ENCODE measurements at places on chromosomes 12 and 14.

GRCh38 chr12:88327276-88327675 is 185.2 kb downstream of the TMTC3 start:
- no peak for DNase-seq

DNA sequence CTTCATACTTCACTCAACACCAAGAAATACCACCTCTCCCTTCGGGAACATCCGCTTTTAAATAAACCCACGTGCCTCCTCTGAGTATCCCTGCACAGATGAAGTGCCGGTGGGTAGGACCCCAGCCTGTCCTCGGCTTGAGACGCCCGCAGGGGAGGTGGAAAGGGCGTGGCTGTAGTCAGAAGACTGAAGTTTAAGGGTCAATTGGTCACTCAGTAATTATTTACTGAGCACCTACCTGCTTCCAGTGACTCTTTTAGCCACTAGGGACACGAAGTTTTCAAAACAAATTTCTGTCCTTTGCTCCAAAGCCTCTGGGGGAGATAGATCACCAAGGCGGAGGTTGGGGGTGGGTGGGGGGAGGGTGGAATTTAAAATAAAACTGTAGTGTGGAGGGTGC is 309.4 kb downstream of the VRK1 start:
- no peak for DNase-seq

DNA sequence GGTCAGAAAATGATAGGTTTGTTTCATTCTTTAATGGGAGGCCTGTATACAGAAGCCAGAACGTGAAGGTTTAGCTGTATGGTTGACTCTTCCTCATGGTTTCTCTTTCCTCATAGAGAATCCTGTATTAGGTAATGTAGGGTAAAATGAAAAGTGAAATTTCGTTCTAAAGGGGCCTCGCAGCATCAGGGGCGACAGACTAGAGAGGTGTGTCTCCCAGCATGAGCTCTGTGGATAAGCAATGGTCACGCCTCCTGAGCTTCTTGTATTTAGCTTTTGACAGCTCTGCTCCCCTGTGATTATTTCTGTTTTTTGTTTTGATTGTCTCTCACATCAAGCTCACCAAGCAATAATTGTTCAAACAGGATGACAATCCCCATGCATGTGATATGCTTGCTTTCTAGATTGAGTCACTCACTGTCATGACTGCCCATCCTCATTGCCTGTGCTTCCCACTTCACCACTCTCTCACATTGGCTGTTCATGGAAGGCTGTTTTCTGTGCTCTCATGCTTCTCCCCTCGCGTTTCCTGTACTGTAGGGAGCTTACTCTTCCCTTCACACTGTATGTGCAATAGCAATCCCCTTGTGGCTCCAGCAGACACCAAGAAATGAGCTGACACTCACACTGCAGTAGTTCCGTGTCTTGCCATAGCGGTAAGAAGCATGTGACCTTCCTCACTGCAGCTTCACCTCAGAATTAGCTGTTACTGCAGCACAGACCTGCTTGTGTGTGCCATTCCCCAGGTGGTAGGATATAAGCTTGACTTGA is 44.0 kb downstream of the RAD52 start:
- DNase-seq, result no peak

- DNase-seq, result no peak
Observed at GRCh38 chr14:104149617-104150135, 11.3 kb downstream of the KIF26A start.

DNA sequence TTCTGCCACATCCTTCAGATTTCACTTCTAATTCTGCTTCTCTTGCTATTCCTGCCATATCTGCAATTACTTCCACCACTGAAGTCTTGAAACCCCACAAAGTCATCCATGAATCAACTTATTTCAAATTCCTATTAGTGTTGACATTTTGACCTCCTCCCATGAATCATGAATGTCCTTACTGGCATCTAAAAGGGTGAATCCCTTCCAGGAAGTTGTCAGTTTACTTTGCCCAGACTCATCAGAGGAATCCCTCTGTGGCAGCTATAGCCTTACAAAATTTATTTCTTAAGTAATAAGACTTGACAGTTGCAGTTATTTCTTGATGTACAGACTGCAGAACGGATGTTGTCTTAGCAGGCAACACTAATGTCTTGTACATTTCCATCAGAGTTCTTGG is 162.9 kb downstream of the PCNX1 start:
- no peak for DNase-seq

DNA sequence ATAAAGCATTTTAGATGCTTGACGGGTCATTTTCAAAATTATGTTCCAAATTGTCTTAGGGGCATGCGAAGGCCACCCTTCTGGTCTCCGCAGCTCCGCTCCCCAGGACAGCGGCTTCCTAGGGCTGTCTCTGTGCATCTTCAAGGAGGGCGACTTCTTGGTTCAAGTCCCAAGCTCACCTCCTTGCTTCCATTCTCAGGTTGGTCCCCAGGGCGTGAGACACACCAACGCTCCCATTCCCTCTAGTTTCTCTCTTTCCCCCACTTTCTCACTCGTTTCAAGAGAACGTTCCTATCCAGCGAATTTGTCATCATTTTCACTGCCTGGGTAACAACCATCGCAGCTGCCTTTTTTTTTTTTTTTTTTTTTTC is 109.4 kb upstream of the CCND2 start:
- no peak for DNase-seq

DNA sequence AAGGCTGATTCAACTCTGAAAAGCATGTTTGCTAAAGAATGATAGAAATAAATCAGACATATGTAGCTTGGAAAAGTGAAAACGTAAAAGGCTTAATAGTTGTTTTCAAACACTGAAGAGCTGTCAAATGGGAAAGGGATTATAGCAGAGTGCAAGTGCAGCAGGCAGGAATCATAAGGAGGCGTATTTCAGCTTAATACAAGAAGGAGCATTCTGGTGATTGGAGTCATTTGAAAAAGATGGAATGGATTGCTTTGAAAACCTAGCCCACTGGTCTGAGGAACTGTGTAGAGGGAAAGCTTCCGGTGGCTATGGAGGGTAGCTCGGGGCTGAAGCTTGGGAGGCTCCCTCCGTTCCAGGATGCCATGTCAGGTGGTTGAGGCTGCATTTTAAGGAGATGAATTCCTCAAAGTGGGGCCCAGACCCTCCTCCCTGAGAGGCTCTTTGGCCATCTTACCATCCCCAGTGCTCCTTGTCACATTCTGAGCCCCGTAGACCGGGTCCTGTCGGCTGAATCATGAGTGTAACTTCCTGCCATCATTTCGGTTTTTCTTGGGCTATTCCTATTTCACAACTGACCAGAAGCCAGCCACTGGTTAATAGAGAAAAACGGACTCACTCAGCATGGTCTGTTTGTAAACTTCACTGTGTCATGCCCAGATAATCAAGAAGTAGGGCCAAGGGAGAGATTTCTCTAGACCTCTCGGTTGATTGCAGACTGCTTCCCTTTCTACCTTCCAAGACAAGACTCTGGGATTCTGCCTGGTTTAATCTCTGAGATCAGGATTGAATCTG is 6.5 kb downstream of the WNT5B start:
- DNase-seq, result no peak

DNA sequence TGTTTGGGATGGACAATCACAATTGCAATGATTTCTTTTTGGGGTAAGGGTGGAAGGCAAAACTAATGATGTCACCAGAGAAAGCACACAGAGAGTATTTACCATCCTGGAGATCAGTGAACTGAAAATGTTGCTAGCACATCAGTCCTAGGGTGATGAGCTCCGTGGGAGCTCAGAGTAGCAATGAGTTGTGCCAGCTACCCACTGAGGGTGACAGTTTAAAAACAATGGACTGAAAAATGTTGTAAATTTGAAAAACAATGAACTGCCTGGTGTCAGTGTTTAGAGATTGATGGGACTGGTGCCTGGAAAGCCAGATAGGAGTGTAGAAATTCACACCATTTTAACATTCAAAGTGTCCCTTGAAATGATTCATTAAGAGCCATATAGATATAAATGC is 198.5 kb downstream of the ATP23 start:
- no peak for DNase-seq

- DNase-seq, result no peak
Observed at GRCh38 chr12:49000346-49000745, 1.2 kb upstream of the DDN start.

DNA sequence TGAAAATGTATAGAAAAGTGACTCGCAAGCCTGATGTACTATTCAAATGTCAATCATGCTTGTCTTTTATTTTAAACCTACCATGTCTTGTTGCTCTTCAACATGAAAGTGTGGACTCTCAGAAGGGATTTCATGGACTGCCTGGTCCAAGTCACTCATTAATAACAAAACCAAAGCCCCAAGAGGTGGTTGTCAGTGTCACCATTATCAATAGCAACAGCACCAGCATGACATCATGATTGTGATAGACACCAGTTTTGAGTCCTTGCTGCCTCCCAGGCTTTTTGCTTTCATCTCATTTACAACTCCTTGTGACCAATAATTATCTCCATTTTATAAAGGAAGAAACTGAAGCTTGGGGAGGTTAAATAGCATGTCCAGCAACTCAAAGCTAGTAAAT is 112.0 kb upstream of the TMPO start:
- DNase-seq, result no peak

DNA sequence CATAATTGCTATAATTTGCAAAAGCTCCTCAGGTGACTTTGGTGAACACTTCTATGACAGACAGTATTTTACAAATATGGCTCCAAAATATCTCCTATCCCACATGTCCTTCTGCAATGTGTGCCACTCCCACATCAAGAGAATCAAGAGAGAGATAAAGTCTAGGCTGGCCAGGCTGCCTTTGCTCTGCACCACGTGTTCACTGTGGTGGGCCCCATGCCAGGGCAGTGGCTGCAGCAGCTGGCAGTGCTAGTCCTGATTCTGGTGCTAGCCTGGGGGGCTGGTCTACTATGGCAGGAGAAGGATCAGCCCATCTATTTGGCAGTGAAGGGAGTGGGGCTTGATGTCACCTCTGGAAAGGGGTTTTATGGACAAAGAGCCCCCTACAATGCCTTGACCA is 86.3 kb downstream of the DRAM1 start:
- no peak for DNase-seq

GRCh38 chr12:77189901-77190416 is 124.6 kb upstream of the E2F7 start:
- no peak for DNase-seq

GRCh38 chr12:109160433-109160832 is 44.0 kb downstream of the ACACB start:
- DNase-seq, result no peak

DNA sequence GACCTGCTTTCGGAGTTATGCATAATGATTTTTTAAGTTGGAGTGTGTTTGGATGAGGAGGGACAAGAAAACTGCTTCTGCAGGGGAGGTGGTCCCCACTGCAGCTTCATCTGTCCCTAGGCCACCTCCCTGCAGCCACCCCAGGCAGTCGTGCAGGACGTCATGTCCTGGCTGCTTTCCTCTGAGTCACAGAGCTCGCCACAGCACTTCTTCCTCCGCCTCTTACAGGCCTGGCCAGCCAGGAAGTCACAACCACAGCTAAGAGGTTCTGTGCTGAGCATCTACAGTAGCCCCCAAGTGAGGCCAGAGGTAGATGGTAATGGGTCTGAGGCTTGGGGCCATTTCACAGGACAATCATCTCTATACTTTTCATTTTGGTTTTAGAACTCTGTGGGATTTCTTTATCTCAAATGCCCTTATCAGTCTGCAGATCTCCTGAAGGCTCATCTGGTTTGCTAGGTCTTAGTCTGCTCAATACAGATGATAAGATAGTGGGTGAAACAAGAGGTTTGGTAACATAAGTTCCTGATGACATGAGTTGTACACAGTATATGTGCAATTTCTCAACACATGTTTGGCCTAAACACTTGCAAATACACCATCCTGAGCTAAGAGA is 106.4 kb downstream of the ARF6 start:
- peak; percentile 54 for DNase-seq

DNA sequence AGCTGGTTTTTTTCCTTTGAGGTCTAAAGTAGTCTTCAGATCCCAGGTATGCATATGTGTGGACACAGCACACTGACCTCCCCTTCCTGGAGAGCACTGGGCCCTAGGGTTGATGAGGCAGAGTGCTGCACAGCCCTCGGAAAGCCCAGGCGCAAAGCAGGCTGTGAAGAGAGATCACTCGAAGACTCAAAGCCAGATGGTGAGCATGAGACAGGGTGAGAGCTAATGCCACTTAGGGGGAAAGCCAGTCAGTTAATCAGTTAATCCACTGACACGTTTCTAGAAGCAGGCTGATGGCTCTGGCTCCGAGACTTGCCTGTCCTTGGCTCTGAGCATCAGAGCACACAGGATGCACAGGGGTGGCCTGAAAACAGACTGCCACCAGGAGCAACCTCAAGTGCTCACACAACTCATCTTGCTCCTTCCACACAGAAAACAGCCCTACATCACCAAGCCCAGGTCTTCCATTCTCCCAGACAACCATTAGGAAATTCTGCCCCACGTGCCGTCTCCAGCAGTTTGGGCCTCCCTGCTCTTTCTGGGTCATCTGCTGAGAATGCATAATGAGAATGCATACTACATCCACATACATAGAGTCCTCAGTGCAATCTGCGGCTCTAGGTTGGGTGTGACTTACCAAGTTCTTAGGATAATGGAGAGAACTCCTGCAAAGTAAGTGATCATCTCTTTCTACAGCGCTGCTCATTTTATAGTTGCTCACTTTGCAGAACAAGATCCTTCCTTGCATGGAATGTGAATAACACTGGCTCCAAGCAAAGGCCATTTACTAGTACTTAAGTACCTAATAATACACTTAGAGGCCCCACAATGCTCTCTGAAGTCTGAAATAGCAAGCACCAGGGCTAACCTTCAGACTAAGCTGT is 12.0 kb downstream of the AQP6 start:
- DNase-seq, result no peak

DNA sequence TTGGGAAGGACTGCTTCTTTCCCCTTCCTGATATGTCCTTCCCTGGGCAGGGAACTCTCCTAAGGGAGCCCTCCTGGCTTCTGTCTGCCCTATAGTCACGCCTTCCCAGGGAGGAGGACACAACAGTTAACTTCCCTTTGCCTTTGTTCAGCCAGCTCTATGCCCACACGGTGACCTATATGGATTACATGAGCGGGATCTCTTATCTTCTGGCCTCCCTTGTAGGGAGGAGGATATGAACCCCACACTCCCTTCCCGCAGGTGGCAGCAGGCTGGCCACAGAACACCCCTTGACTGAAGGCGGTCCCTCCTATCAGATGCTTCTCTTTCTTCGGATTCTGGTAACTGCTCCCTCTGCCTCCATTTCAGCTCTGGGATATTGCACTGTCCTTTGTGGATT is 135.6 kb upstream of the MAX start:
- DNase-seq, result no peak

- DNase-seq, result no peak
Observed at GRCh38 chr14:55707365-55707804, 127.4 kb downstream of the KTN1 start.

GRCh38 chr12:642633-643474 is 20.4 kb downstream of the NINJ2 start:
- peak; percentile 67 for DNase-seq

- no peak for DNase-seq
Observed at GRCh38 chr14:99961826-99962518, 103.2 kb upstream of the EVL start.

DNA sequence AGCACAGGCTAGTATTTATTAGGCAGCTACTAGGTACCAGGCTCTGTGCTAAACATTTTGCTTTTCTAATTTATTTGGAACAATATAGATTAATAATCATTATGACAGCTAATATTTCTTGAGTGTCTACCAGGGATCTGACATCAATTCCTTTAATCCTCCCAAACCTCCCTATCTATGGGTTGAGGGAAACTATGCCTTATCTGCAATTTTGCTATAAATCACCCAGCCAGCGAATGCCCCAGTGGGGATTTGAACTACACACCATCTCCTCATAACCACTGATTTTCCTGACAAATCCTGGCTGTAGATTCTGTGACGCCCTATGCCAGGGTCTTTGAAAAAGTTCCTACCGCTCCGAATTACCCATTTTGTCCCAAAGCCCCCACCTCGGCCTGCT is 21.4 kb upstream of the PLEKHG3 start:
- no peak for DNase-seq

- no peak for DNase-seq
Observed at GRCh38 chr14:101467181-101467926, 93.9 kb upstream of the DIO3 start.
